ENCODE measurements at places on chromosomes 1 and 21.
A peak's percentile ranks its signal among the peaks of the same experiment; 100 is the strongest.

GRCh38 chr1:98099501-98099900 is 178.7 kb upstream of the DPYD start:
- DNase-seq: no peak

- DNase-seq: no peak
Observed at GRCh38 chr1:54294887-54295286, 94.9 kb downstream of the MRPL37 start.

- no peak for DNase-seq
Observed at GRCh38 chr21:44818640-44819011, 764 bp upstream of the SUMO3 start.

DNA sequence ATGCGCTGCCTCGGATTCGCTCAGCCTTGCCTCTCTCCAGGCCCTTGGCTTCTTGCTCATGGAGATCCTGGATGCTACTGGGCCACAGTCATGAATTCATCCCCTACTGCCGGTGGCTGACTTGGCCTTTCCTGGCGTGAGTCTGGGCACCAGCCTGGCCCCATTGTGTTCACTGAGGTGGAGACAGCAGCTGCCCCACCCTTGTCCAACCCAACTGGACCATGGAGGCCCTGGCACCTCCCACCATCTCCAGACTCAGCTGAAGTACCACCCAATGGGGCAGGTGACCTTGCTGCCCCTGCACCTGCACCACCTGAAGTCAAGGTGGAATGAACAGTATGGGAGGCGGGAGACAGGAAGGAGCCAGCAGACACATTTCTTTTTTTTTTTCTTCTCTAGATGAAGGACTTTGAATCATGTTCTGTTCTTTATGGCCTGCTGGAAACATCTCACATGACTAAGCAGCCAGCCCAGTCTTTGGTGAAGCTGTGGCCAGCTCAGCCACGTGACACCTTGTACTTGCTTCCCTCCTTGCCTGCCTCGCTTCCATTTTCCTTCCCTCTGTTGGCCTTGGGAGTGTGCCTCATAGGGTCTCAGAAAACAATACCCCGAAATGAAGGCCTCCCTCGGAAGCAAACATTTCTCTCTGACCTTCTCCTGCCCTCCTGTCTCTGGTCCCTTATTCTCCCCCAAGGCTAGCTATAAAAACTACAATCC is 3.8 kb upstream of the SLC30A2 start:
- DNase-seq: no peak

GRCh38 chr1:5001466-5001865 is 347.1 kb downstream of the AJAP1 start:
- no peak for DNase-seq

- no peak for DNase-seq
Observed at GRCh38 chr1:90925928-90926869, 95.6 kb downstream of the ZNF644 start.

DNA sequence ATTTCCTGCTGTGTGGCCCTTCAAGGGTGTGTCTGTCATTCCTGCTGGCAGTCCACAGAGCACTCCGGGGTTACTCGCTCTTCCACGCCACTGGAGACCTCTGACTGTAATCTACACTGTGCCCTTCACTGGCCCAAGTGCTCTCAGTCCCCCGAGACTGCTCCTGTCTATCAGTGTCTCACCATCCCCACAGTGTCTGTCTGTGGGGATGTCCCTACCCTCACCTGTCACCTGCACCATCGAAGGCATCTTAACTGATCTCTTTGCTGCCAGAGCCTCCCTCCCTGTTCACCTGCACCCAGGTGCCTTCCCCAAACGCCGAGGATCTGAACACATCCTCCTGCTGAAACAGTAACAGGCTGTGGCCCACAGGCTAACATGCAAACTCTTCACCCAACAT is 136.7 kb downstream of the MATN1 start:
- DNase-seq: no peak

GRCh38 chr1:47635597-47635996 is 197.8 kb downstream of the FOXD2 start:
- no peak for DNase-seq

DNA sequence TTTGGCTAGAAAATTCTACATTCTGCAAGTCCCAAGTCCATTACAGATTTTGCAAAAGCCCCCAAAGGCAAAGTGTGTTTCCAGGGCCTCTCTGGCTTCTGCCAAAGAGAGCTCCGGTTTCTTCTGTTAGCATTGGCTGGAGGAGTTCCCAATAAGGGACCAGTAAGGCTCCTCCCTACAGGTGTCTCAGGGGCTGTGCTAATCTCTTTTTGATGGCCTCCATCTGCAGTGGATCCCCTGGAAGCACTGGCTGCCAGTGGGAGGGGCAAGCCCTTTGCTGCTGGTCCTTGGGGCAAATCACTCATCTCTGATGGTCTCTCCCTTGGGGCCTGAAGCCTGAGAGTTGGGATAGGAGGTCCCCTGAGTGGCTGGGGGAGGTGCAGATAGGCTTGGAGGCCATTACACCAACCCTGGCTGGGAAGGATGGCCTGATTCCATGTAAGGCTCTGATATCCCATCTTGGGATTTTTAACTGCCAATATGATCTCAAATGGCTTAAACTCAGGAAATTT is 89.1 kb upstream of the USP24 start:
- DNase-seq: no peak

DNA sequence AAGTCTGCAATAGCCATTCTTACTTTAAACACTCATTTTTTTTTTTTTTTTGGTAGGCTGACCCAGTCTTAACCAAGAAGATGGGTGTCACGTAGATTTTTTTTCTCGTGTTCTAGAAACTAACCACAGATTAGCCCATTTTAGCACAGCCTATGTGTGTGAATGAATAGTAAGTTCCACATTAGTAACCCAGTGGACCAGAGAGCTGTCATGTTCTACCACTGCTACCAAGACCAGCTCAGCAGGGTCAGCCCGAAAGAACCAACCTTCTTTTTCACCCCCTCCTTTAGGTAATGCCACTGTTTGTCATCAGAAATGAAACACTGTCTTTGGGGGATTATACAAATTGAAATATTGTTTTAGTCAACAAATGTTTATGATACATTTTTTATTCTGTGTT is 221.1 kb upstream of the PLXNA2 start:
- DNase-seq: no peak

GRCh38 chr1:23079025-23079424 is 59.8 kb downstream of the KDM1A start:
- DNase-seq: no peak

GRCh38 chr1:158930504-158930903 is 848 bp upstream of the PYHIN1 start:
- peak; percentile 68 for DNase-seq

GRCh38 chr1:205258261-205258691 is 30.5 kb downstream of the TMCC2 start:
- no peak for DNase-seq

DNA sequence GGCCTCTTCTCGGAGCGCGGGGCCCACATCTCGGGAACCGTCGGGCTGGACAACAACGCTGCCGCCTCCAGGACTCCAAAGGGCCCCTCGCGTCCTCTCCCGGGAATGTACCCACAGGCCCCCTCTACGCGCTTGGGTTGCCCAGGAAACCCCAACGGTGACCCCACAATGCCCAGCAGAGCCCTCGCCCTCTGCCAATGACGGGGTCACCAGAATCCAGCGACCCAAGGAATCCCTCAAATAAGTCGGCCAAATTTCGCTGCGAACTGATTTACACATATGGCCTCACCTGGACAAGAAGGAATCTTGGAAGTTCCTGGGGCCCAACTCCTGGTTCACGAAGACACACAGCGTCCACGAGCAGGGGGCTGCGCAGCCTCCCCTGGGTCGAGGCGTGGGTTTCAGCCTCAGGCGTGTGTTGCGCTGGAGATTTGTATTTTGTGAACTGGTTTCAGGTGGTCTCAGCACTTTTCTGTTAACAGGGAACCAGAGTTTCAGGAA is 78.1 kb downstream of the DESI2 start:
- DNase-seq: no peak

- DNase-seq: no peak
Observed at GRCh38 chr1:210366767-210367166, 38.1 kb downstream of the HHAT start.

- DNase-seq: no peak
Observed at GRCh38 chr1:201518071-201518470, 11.1 kb upstream of the CSRP1 start.

GRCh38 chr21:36129219-36129618 is 5.7 kb upstream of the CBR3 start:
- DNase-seq: no peak

GRCh38 chr1:87816646-87817045 is 488.0 kb downstream of the LMO4 start:
- DNase-seq: no peak

DNA sequence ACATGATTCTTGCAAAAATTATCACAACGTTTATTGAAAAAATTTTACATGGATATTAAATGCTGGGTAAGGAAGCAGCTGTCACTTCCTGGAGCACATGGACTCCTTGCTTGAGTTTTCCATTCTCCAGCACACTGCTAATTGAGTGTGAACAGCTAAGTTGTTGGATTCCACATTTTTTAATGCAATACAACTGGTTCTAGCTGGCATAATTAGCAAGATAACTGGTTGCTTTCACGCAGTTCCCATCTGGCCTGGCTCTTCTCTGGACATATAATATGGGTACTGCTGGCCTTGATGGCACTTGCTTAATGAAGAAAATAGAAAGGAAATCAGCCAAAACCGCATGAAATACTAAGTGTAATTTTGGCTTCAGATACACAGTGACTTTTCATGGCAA is 26.6 kb downstream of the RGS21 start:
- DNase-seq: no peak

DNA sequence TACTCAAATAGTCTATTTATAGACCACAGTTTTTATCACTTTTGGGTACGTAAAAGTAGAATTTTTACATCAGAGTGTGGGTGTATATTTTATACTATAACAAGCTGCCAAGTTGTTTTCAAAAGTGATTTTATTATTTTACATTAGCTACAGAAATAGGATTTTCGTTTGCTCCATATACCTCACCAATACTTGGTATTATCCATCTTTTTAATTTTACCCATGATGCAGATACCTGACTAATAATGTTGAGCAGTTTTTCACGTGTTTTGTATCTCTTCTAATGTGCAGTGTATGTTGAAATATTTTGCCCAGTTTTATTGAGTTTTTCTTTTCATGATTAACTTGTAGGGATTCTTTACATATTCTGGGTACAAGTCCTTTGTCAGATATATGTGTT is 379.8 kb downstream of the MATN1 start:
- DNase-seq: no peak

GRCh38 chr1:79848316-79848715 is 841.8 kb upstream of the ADGRL4 start:
- no peak for DNase-seq

DNA sequence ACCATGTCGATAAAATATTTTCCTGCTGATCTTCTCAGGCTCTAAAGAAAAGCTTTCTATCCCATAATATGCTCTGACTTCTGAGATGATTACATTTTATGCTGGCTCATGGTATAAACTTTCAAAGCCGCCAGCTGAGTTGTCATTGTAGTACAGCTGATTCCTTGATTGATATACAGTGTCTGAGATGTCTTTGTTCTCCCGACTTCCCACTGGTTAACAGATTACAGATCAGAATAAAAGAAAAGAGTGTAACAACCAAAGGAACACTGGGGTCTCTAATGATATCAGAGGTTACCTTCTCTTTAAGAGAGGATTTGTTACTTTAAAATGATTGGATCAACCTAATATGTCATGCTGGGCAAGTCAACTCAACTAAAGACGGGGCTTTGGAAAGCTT is 485.4 kb upstream of the LRRC7 start:
- no peak for DNase-seq

DNA sequence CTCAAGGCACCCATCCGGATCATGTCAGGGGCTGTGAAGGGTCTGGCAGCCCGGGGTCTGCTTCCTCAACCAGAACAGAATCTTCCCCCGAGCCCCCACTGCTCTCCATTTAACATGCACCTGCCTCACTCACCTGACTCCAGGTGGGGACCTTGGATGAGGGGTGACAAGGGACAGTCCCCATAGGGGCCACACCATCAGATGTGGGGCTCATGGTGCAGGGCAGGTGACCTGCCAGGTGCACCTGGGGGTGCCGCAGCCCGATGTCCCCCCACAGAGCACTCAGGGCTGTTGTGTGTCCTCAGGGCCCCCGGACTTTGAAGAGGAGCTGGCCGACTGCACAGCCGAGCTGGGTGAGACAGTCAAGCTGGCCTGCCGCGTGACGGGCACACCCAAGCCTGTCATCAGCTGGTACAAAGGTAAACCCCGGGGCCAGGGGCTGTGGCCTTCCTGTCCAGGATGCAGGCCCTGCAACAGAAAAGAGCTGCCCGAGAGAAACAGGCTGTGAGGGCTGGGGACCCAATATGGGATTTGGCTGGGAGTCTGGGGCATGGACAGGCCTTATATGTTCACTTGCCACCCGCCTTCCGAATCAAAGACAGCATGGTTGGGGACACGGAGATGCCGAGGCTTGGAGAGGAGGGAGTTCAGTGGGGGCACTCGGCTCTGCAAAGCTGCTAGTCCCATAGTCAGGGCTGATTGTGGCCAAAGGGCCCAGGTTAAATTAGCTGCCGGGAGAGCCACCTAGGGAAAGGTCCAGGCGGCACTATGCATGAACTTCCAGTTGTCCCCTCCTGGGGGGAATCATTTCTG is 64.6 kb downstream of the TRIM11 start:
- DNase-seq: no peak

DNA sequence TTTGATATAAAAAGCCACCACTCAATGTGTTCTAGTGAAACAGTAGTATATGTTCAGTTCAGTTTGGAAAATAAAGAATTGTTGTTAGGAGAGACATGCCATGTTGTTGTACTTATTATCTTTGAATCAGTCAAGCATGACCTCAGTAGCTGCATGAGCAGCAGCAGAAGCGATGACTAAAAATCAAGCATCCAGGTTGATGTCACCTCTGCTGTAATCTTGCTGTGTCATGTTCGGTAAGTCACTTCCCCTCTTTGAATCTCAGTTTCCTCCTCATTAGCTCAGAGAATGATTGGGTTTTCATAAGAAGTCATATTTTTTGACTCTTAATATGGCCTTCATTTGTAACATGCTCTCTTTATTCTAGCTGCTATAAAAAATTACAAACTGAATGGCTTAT is 428.4 kb upstream of the B3GALT2 start:
- DNase-seq: no peak

DNA sequence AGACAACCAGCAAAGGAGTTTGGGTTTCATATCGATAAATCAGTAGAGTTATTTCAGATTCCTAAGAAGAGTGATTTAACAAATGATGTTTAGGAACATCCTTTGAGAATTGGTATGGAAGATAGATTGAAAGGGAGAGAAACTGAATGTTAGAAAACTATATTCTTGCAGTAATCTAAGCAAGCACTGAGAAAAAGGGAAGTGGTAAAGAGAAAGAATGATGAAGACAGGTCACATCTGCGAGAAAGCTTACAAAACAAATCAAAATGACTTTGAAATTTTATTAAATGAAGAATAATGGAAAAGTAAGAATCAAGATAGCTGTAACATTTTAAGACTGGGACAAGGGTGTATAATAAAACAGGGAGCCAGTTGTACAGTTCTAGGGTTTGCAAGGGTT is 177.0 kb downstream of the HS2ST1 start:
- DNase-seq: no peak
